ENCODE measurements at places on chromosomes 4 and X.

GRCh38 chr4:2652415-2653160, 103.5 kb downstream of the TNIP2 start:
- DNase-seq, result no peak

GRCh38 chr4:84493092-84493850, 5.8 kb downstream of the NKX6-1 start:
- no peak for DNase-seq

- DNase-seq, result no peak
Measured at GRCh38 chrX:97158269-97158668, 274.6 kb downstream of the RPA4 start.

DNA sequence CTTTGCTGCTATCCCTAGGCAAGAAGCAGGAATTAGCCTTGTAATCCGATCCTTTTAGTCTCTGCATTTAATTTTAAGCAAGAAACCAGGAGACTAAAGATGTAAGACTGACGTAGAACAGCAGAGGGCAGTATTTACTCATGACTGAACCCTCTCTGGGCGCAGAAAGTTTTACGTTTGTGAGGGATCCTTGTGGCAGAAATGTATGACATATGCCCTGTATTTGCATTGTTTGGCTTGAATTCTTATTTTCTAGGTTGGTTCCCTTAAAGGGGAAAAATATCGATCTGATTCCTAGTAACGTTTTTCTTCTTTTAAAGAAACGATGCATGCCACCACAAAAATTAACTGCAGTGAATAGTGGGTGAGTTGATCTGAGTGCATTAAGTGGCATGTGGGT, 1.3 kb upstream of the FAT4 start:
- no peak for DNase-seq

DNA sequence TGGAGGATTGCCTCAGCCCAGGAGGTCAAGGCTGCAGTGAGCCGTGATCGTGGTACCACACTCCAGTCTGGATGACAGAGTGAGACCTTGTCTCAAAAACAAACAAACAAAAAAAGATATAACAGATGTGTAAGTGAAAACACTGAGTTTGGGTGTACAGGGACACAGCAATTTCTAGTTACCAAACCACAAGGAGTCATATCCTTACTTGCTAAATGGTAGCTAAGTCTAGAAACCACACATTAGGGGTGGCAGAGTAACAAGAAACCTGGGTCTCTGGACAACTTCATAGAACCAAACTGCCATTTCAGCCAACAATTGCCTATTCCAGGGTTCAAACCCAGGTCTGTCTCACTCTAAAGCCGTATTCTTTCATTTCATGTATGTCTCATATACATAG, 20.8 kb downstream of the PPEF2 start:
- no peak for DNase-seq

DNA sequence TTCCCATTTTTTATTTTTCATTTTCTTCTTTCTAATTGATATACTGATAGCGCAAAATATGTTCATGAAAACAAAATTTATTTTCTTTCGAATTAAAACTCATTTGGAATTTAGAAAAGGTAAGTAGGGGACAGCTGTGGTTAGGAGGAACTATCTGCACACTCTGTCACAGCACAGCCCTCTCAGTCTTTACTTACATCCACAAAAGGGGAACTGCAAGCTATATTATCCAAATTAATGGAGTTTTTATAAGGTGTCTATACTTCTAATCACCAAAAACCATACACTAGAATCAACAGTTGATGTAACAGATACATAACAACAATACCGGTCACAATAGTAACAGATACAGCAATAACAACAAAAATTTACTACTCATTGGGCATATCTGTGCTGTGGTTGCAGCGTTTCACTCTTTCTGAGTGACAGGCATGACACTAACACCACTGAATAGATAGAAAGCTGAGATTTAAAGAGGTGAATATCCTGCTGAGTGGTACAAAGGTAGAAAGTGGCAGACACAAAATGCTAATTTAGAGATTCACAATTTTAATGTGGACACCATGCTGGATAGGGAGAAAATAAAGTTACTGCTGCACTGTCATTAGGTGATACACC, 160.7 kb downstream of the PPP3CA start:
- no peak for DNase-seq

GRCh38 chrX:20061855-20062254, 54.9 kb downstream of the MAP7D2 start:
- DNase-seq, result no peak

GRCh38 chr4:174204164-174204831, 79.2 kb downstream of the FBXO8 start:
- no peak for DNase-seq

DNA sequence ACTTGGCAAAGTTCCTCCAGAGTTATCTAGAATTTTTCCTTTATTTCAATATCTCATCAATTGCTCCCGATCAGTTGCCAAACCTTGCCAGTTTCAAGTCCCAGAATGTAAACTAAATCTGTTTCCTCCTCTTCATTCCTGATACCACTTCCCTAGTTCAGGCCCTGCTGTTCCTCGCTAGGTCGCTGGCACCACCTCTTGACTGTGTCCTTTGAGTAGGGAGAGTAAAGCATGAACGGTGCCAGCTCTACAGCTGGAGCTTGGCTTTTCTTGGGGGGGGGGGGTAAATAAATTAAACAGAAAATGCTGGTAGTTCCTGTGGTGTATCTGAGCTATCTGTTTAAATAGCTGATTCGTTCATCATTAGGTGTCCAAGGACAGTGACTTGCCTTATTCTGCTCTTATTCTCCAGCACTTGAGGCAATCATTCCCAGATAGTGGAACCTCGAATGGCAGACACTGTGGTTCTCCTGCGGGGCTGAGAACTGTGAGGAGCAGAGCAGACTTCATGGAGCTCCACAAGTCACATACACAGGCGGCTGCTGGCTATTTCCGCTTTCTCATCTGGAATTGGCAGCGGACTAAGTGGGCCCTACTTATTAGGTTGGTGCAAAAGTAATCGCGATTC, 168.3 kb upstream of the FAT1 start:
- no peak for DNase-seq

DNA sequence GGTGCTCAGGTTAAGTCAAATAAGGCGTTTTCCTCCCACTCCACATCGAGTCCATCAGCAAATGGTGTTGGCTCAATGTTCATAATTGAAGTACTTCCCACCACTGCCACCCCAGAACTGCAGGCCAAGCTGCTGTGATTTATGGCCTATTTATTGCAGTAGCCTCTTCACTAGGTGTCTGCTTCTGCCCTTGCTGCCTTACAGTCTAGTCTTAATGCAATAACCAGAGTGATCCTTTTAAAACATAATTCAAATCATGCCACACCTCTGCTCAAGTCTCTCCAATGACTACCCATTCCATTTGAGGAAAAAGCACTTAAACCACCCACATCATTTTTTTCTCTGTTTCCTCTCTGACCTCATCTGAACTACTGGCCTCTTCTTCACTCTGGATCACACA, 220.3 kb downstream of the KCNIP4 start:
- no peak for DNase-seq

GRCh38 chr4:116847616-116848015, 237.8 kb downstream of the TRAM1L1 start:
- DNase-seq, result no peak

- DNase-seq, result no peak
Measured at GRCh38 chr4:169963998-169964397, 62.2 kb downstream of the MFAP3L start.

DNA sequence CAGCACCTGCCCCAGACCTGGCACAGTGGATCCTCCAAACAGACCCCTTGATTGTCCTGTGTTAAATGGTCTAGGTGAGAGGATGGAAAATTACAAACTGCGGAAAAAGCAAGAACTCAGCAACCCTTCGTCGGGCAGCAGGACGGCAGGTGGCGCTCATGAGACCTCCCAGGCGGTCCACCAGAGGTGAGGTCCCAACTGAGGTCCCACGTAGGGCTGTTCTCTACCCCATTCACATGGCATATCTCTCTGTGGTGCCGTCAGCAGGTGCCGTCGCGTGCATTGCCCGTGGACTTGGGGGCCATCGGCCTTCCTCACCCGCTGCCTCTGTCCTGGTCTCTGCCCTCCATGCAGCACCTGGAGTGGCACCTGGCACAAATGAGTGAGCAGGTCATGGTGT, 88.2 kb downstream of the CRMP1 start:
- no peak for DNase-seq

GRCh38 chr4:132614682-132615081, 534.4 kb upstream of the PCDH10 start:
- DNase-seq, result no peak

- no peak for DNase-seq
Measured at GRCh38 chr4:45455217-45455616, 668.6 kb downstream of the GABRG1 start.

- no peak for DNase-seq
Measured at GRCh38 chr4:118718511-118719170, 33.4 kb downstream of the METTL14 start.

DNA sequence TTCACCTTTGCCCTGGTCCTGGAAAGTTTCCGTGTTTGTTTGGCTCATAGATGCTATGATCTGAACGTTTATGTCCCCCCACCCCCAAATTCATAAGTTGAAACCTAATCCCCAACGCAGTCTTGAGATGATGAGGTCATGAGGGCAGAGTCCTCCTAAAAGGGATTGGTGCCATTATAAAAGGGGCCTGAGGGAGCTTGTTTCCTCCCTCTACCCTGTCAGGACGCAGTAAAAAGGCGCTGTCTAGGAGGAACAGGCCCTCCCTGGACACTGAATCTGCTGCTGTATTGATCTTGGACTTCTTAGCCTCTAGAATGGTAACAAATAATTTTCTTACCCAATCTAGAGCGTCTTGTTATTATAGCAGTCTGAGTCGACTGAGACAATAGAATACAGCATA, 2190.6 kb upstream of the TENM3 start:
- no peak for DNase-seq

DNA sequence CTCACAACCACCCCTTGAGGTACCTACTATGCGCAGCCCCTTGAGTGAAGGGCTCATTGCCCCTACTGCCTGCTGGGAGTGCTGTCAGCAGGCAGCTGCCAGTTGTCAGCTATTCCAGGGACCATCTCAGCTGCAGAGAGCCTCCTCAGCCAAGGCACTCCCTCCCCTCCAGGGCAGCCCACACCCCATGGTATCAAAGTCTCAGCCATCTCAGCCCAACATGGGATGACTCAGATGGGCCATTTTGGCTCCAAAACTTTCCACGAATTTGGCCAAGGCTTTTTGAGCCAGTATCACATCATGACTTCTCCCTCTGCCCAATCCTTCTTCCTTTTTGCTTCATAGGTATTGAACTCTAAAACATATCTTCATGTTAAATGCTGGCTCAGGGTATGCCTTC, 61.4 kb upstream of the MAP3K15 start:
- DNase-seq, result no peak

DNA sequence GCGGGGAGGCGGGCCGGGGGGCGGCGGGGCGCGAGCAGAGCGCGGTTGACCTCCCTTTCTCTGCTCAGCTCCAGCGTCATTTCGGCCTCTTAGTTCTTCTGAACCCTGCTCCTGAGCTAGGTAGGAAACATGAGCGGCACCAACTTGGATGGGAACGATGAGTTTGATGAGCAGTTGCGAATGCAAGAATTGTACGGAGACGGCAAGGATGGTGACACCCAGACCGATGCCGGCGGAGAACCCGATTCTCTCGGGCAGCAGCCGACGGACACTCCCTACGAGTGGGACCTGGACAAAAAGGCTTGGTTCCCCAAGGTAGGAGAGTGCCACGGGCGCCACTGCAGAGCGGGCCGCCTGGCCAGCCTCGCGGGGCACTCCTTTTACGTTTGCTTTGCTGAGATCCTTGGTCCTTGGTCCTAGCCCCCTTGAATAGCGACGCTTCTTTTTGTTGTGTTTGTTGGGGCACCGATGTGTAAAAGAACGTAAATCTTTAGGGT, at the start of gene HTATSF1:
TSS of gene HTATSF1 (plus strand) at position 37 of the 497 bp plus-strand sequence. CDS start at position 130, 93 bp downstream.
- no peak for DNase-seq

DNA sequence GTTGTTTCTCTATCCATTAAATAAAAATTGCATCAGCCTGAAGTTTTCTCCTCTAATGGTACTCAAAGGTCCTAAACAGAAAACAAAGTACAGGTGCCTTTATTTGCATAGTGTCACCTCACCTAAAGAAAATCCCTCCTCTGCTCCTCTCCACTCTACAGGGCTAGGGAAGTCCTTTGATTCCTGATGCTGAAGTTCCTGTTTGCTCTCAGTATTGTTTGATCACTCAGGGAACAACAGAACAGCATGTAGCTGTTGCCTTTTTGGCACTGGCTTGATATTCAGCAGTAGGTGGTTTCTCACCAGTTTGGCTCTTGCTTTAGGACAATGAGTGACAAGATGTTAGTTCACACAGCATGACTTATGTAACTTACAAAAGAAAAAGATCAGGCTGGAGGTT, 156.2 kb upstream of the SLC7A11 start:
- DNase-seq, result no peak

DNA sequence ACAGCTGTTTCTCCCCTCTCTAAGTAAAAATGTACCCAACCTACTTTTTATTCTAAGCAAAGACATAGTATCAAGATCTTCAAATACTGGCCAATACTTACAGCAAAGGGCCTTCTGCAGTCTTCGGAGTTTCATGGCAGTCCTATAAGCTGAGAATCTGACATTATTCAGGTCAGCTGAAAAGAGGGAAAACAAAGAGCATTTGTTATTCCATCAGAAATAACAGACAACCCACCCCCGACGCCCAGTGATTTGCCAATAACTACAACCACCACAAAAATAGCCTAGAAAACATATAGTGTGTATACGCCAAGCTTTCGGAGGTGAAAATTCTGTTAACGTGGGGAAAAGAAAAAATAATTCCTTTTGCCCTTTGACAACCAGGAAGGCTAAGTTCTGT, 151.1 kb upstream of the FTHL17 start:
- no peak for DNase-seq

DNA sequence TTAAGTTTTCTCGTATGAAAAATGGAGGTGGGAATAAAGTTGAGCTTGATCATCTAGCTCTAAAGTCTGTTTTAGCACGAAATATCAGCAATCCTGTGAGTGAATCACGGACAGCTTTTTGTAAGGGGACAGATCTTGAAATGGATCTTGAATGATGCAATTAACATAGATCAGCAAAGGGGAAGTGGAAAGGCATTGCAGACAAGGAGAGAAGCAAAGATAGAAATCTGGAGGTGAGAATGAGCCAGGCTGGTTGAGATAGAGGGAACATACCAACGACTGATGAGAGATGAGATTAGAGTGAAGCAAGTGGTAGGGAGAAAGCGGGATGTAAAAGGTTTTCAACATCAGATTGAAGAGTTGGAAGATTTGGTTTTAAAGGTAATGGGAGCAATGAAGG, 4.6 kb upstream of the DGKK start:
- DNase-seq, result no peak

DNA sequence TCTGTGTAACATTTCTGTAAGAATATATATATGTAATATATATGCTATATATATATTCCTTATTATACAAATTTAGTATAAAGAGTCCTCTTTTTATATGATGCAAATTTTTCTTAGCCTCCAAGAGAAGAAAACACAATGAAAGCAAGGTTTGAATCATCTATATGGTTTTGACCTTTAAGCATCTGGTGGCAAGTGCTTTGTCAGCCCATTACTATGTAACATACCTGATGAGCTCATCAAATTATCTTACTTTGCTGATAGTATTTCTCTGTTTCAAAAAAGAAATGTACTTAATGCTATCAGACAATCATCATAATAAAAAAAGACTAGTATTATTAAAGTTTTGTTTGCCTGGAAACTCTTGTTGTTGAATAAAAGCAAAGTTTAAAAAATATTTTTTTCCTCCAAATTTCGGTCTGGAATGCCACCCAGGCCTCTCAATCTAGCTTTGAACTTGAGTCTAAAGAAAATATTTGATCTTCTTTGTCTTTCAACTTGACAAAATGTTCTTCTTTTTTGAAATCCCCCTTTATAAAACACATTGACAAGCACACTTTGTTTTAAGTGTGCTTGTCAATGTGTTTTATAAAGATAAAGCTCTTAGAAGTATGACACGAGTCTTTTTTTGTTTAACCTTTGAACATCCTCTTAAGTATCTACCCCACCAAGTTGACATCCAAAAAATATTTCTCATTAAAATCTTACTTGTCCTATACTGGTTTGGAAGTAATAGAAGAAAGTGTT, 26.2 kb downstream of the ZNF330 start:
- DNase-seq, result no peak
